Stimulated activated CD8-positive, alpha-beta memory T cell treated with anti-CD3 and anti-CD28 coated beads, Interleukin-7, amount 100 ng/mL, for 48 hours (primary cell): ENCODE measurements at places on chromosomes 5 and 9.
A peak's percentile ranks its signal among the peaks of the same experiment; 100 is the strongest.

DNA sequence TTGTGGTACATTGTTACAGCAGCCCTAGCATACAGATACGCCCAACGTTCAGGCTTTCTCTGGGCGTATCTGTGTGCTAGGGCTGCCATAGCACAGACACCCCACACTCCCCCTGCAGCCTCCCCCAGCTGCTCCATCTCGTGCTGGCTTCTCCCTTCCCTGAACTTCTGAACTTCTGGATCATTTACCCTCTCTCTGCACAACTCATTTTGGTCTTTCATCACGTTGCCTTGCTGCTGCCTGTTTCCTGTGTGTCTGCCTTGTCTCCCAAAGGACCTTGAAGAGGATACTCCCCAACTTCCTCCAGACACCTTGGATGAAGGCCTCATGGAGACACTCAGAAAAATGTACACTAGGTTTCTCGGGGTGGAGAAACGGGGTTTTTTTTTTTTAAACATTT, 37.3 kb downstream of the SLIT3 start:
- DNase-seq, result no peak

GRCh38 chr9:38263532-38263931, 129.0 kb upstream of the ALDH1B1 start:
- DNase-seq, result no peak

GRCh38 chr5:62256161-62257019, 49.6 kb upstream of the KIF2A start:
- DNase-seq, result no peak

DNA sequence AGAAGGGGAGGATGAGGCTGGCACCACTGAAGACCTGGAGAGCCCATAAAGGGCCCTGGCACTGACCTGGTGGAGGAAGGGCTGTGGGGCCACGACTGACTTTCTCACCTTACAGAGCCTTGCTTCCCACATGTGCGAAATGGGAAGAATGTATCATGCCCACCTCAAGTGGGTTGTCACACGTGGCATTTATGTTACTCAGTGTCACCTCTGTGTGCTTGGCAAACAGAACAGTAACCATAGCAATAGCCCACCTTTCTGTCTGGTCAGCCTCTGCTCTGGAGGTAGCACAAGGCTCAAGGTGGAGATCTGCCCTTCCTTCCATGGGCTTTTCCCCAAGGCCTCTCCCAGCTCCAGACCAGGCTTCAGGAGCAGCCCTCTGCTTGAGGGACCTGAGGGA, 16.7 kb downstream of the TCF7 start:
- DNase-seq, result no peak

DNA sequence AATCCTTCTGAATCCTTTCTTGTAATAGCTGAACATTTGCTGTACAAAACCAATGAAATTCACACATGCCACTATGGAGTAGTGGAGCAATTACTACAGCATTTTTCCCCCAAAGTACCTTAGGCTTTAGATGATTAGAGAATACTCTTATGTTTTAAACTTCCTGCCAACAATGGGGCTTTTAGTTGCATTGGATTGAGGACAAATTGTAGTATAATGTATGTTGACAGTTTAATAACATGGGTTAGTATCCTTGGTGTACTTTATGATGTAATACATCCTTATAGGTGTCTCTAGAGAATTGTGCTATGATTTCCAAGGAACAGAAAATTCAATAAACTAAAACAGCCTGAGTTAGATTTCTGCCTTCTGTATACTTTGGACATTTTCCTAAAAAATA, 422.7 kb upstream of the GRAMD2B start:
- no peak for DNase-seq

- DNase-seq, result peak; percentile 46
Measured at GRCh38 chr9:79572608-79573411, 1.0 kb downstream of the TLE4 start.
